ENCODE measurements at places on chromosomes 2 and 18.

DNA sequence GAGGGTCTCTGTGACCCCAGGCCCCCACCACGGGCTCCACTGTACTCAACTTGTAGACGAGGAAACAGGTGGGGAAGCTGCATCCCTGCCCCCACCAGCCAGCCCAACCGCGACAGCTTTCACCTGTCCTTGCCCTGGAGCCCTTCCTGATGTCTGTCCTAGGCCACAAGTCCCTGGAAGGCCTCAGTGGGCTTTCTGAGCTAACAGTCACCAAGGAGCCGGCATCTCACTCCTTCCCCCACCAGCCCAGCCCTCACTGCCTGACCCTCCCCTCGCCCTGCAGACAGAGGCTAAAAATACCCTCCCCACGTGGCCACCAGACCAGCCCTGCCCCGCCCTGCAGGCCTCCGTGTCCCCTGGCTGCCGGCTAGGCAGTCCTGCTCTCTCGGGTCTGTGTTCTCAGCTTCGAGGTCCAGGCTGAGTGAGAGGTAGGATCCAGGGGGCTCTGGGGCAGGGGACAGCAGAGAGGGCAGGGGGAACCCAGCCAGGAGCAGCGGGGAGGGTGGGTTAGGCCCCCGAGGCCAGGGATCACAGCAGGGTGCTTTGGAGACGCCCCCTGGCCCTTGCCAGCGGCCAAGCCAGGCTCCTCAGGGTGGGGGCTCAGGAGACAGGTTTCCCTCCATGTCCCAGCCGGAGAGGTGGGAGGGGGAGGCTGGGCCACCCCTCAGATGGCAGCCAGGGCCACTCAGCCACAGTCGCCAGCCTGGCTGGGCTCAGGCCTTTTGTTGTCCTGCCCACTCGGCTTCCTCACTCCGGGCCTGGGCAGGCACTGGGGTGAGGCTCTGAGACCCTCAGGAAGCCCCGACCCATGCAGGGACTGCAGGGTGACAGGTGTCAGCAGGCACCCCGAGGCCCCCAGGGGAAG is at the start of gene KLHL30:
KLHL30 (plus strand) TSS at position 338 of the 865 bp plus-strand sequence. CDS start 2,087 bp downstream, outside the sequence.
- DNase-seq = no peak

GRCh38 chr2:23518481-23519333 is 133.7 kb downstream of the KLHL29 start:
- no peak for DNase-seq

GRCh38 chr18:74402806-74403433 is 54.2 kb downstream of the DIPK1C start:
- no peak for DNase-seq

DNA sequence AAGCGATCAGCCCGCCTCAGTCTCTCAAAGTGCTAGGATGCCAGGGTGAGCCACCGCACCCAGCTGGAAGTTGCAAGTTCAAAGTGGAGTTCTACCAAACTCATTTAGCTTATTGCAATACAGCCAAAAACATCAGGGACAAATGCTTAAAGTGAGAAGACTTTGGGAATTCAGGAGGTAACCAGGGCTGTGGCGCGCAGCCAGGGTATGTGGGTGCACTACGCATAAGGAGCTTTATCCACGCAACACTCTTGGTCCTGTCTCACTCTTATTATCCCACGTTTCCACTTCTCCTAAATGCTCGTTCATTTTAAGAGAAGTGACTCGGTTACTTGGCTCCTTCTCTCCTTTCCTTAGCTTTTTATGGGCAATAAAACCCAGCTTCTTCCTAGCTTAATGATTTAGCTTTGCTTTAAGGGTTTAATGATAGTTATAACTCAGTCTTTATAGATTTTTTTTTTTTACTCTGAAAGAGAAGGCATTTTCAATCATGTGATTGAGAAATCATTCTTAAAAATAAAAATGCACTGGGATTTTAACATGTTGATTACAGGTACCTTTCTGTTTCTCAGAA is 199.8 kb downstream of the KCNE4 start:
- no peak for DNase-seq

- no peak for DNase-seq
These were observed 5.9 kb upstream of the POMC start for GRCh38 chr2:25174192-25174861.

DNA sequence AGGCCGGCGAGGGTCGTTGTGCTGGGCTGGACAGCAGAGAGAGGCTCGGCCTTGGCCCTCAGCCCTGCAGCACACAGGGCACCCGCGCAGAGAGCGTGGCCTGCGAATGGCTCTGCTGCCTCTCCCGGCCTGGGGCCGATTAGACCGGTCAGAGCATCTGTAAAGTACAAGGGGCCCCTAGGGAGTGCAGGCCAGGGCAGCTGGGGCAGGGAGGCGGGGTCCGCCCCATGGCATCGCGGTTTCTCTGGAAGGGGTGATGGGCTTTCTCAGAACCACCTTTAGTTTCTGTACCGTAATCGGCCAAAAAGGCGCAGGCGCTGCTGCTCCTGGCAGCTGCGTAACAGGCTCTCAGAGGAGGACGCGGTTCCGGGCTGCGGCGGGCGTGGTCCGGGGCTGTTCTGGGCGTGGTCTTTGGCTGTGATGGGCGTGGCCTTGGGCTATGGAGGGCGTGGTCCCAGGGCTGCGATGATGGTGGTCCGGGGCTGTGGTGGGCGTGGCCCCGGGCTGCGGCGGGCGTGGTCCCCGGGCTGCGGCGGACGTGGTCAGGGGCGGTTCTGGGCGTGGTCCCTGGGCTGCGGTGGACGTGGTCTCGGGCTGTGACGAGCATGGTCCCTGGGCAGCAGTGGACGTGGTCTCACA is 1.5 kb upstream of the GPR148 start:
- peak; percentile 16 for DNase-seq

Data from skeletal muscle cell (primary cell).